ENCODE measurements at places on chromosomes 7 and 10.
A peak's percentile ranks its signal among the peaks of the same experiment; 100 is the strongest.

GRCh38 chr7:27130540-27131389 lies at the start of gene HOXA4:
Gene HOXA4, minus strand, starts transcription at chr7:27130757. Its CDS starts 24 bp downstream, at chr7:27130733.
- no peak for DNase-seq

DNA sequence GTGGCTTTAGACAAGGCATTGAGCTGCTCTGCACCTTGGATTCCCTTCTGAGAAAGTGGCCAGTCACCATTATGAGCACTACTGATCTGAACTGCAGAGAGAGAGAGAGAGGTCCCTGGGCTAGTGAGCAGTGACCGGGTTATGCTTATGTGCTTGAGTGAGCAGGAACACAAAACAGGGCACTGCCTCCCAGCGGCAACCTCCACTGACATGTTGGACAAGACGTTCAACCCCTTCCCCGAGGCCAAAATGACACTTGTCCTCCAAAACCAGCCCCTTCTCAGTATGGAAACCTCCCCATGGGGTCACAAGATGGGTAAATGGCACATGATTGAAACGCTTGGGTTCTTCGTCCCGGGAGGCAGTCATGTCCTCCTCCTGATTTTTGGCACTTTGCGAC lies 339.4 kb upstream of the ZMIZ1 start:
- DNase-seq: no peak

- peak; percentile 70 for DNase-seq
Measured at GRCh38 chr7:23020742-23021401, 6.9 kb upstream of the HYCC1 start.

DNA sequence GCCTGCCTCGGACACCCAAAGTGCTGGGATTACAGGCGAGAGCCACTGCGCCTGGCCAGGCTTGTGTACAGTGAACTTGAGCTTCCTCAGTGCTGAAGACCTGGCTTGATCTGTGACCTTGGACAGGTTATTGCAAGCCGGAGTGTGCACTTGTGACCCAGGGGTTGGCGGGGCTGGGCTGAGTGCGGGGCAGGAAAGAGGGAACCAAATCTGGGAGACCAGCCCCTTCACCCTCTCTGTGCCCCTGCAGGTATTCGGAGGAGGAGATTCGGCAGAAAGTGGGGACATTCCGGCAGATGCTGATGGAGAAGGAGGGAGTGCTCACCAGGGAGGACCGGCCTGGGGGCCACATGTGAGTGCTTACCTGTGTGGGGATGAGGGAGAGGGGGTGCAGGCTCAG lies 46.2 kb downstream of the SRRM3 start:
- DNase-seq: no peak

- DNase-seq: no peak
Measured at GRCh38 chr7:135448753-135449152, 61.1 kb downstream of the CNOT4 start.

DNA sequence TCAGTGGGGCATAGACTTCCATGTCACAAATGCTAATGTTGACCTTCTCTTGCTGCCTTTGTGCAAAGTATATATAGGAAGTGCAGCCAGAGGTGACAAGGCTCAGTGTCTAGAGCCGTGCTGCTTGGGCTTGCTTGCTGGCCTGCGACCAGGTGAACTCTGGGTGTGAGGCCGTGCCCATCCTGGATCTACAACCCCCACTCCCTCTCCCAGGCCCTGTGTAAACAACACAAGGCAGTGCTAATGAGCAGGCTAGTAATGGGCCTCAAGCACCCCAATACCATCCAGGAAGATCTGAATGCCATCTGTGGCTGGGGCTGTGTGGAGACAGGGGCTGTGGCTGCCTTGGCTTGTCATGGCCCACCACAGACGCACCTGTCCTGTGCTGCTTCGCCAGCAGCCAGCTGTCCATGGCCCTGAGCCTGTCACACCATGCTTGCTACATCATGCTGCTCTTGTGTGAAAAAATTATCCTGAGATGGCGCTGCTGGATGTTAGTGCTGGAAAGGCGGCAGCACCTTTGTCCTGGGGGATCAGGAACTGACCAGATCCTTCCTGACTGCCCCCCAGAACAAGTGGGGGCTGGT lies 107.6 kb upstream of the ZNF92 start:
- no peak for DNase-seq

DNA sequence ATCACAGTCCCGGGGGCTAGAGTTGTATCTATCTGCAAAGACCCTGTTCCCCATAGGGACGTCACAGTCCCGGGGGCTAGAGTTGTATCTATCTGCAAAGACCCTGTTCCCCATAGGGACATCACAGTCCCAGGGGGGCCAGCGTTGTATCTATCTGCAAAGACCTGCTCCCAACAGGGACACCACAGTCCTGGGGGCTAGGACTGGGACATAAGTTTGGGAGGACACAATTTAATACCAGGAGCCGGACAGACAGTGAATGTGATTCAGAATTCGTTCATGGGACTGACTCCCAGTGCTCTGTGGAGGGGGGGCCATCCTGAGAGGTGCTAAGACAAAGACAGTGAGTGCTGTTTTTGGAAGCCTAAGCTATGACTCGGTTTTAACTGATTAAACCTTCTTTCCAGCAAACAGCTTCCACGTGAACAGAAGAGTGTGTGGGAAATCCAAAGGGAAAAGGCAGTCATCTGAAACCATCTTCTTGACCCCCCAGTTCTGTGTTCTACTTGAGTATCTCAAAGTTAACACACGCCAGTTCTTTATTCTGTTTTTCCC lies 153.0 kb downstream of the DIP2C start:
- DNase-seq: no peak
